ENCODE measurements at places on chromosomes 4 and X.

GRCh38 chrX:103107836-103108235 is 14.9 kb upstream of the NXF3 start:
- no peak for DNase-seq

DNA sequence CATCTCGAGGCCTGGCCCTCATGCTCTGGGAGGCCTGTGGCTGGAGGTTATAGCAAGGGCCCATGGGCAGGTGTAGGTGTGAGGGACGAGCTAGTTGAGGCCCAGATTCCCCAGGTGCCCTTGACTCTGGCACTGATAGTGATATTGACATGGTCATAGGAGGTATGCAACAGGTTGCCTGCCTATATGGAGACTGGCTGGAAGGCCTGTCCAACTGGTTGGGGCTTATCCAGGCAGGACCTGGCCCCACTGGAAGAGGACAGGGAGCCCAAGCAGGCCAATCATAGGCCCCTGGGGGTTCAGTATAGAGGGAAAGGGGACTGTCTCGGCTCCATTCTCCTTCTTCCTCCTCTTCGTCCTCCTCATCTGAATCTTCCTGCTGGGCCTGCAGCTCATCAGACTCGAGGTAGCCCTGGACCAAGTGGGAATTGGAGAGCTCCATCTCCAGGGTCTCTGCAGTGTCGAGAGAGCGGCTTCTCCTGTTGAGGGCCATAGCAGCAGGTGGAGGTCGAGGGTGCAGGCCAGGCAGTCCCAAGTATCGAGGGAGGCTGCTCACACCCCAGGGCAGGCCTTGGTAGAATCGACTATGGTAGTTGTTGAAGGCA is 15.3 kb downstream of the AMER1 start:
- no peak for DNase-seq

GRCh38 chrX:36683507-36683906 is 324.7 kb upstream of the FAM47C start:
- no peak for DNase-seq

DNA sequence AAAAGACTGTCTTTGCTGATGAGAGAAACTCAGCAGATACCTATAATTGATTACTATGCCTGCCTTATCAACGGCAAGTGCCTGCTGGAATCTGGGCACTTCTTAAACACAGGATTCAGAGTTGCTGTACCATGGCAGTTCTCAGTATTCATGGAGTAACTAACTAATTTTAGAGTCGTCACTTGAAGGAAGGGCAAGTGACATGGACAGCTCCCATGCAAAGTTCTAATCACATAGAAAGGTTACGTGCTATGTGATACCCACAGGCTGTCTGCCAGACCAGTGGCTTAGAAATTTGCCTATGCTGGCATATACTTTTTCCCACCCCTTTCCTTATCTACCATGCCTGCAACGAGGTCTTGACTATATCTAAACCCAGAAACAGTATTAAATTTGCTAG is 931.1 kb upstream of the TENM3 start:
- DNase-seq: no peak

DNA sequence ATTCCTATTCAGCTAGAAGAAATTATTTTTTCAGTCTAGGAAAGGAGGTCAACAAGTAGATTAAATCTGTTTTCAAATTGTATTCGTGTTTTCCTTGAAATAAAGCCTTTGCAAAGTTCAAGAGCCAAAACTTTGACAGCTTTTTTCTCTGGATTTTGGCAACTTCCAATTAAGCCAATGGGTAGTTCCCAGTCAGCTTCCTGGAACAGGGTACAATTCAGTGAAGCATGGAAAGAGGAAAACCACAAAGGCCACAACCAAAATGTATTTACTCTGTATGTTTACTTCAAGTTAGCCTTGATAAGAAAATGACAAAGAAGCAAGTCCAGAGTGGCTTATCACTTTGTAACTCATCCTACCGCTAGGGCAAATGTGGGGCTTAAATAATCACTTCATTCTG is 188.6 kb downstream of the COMMD8 start:
- no peak for DNase-seq

GRCh38 chrX:21132686-21133393 is 241.4 kb upstream of the CNKSR2 start:
- no peak for DNase-seq

DNA sequence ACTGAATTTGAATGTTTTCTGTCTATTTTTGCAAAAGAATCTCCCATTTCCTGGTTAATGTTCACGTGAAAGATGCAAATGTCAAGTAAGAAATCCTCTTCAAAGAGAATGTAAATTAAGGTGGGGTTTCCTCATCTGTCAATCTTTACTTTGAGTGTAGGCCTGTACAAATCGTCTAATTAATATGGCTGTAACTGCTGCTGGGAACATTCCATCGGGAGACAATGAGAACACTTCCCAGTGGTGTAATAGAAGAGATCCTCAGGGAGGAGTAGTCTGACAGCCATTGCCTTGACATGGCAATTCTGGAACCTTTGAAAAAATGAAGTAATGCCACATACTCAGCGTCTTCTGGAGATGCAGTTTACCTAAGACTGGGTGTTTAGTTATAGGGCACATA is 3.7 kb downstream of the EREG start:
- DNase-seq: no peak

DNA sequence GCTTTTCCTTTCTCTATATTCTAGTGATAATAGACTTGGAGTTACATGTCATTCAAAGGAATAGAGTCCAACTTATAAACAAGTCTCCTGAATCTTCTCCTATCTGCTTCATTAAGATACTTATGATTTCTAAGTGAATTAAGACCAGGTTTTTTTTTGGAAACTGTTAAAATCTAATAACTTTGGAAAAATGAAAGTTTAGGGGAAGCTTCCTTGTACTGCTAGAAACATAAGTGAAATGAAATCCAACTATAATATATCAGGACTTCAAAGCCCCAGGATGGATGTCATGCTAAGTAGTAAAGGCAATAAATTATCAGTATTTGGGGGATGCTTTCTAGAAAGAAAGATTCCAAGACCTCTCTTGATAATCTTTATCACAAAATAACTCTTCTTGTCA is 24.8 kb downstream of the GRIA2 start:
- DNase-seq: no peak

- DNase-seq: no peak
Measured at GRCh38 chr4:66034262-66034661, 364.0 kb upstream of the EPHA5 start.

- no peak for DNase-seq
Measured at GRCh38 chrX:40420899-40421729, 159.7 kb upstream of the ATP6AP2 start.

DNA sequence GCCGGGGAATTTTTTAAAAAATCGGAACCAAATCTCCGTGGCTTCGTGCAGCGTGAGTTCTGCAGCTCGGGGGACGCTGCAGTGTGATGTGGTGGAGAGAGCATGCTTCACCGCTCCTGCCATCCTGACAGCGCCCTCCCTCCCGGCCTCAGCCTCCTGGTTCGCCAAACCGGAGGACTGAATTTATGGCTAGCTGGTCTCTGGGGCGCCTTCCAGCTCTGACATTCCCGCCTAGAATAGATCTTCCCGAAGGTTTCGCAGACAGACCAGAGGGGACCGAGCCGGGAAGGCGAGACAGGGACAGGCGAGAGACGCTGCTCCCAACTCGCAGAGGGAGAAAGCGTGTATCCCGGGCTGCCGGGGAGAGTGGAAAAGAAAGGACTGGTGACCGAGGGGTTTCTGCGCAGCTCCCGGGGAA is 25.9 kb downstream of the HOPX start:
- no peak for DNase-seq

GRCh38 chrX:1466971-1467561 is 14.4 kb upstream of the ASMTL start:
- no peak for DNase-seq

GRCh38 chrX:52031371-52031770 is 37.6 kb downstream of the MAGED4B start:
- no peak for DNase-seq

GRCh38 chr4:88836216-88836615 is 138.6 kb upstream of the NAP1L5 start:
- DNase-seq: no peak

GRCh38 chrX:26008691-26009090 is 129.5 kb upstream of the MAGEB18 start:
- no peak for DNase-seq

GRCh38 chr4:27009539-27009938 is 148.9 kb downstream of the STIM2 start:
- no peak for DNase-seq

- no peak for DNase-seq
Measured at GRCh38 chr4:5215321-5215720, 164.0 kb downstream of the STK32B start.

DNA sequence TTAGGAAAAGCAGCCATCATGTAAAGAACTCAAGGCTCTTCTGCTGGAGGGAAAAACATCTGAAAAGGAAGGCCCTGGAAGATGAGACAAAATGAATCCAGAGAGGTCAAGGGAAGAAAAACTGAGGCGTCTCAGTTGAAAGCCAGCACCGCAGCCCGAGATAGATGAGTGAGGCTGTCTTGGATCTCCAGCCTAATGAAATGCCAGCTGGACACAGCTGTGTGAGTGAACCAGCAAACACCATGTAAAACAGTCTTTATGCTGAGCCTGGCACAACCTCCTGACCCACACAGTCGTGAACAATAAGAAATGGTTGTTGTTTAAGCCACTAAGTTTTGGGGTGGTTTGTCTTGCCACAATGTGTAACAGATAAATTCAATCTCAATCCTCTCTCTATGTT is 48.6 kb upstream of the RASL11B start:
- no peak for DNase-seq

DNA sequence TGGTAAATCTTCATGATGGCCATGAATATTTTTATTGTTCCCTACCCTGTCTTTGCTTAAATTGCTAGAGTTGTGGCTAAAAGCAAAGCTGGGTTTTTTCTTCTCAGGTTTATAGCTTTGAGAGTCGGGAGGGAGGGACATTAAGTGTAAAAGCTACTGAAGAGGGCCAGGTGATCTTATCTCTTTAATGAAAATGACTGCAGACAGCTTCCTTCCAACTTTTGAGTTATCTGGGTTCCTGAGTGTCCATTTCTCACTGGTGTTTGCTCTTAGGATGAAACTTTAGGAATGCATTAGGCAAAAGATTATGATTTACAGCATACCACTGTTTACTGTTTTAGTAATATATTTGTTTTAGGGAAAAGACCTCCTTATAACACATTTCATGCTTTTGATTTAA is 187.7 kb downstream of the SHROOM3 start:
- DNase-seq: no peak
